Activated CD4-positive, alpha-beta T cell treated with anti-CD3 and anti-CD28 coated beads, Interleukin-2, amount 10 ng/mL, durations not matched to agents 7 days and 5 days (primary cell): ENCODE measurements at places on chromosomes 3 and 15.
A peak's percentile ranks its signal among the peaks of the same experiment; 100 is the strongest.

GRCh38 chr3:69998759-69999139 lies 784 bp upstream of the SAMMSON start:
- H3K27ac ChIP-seq, result no peak overlapping the region
- no peak for DNase-seq
- H3K27me3 ChIP-seq, result peaks cover 2% of the 10 kb centered on the region

DNA sequence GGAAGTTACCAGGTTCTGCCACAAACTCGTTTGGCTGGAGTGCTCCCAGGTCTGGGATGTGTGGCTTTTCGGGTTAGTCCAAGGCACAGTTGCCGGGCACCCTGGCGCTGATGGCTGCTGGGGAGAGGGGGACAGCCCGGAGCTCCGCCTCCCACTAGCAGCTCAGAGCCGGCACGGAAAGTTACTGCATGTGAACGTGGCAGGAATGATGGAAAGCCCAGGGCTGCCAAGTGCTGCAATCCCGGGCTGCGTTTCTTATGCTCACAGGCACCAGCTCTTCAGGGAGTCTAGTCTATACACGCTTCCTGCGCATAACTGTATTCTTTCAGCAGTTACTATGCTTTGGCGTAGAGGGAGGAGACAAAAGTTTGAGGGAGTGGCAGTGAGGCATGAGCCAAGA lies 141.8 kb upstream of the ICE2 start:
- no peaks in the 10 kb centered on the region for H3K4me1 ChIP-seq
- H3K27me3 ChIP-seq, result no peaks in the 10 kb centered on the region
- no peak overlapping the region for H3K4me3 ChIP-seq
- H3K36me3 ChIP-seq, result no peaks in the 10 kb centered on the region
- DNase-seq, result no peak
- H3K27ac ChIP-seq, result no peak overlapping the region

- peak within 1 kb of the TSS; percentile 99 for H3K4me3 ChIP-seq
- no peaks in the 10 kb centered on the region for H3K27me3 ChIP-seq
- H3K36me3 ChIP-seq, result peaks cover 1% of the 10 kb centered on the region
- H3K27ac ChIP-seq, result peak within 1 kb of the TSS; percentile 99
- DNase-seq, result peak; percentile 85
- peaks cover 23% of the 10 kb centered on the region for H3K4me1 ChIP-seq
These were observed at the start of gene USF3 for GRCh38 chr3:113695786-113696645. TSS of gene USF3 (minus strand) at chr3:113696642. CDS start at chr3:113674878, 21,764 bp downstream.

DNA sequence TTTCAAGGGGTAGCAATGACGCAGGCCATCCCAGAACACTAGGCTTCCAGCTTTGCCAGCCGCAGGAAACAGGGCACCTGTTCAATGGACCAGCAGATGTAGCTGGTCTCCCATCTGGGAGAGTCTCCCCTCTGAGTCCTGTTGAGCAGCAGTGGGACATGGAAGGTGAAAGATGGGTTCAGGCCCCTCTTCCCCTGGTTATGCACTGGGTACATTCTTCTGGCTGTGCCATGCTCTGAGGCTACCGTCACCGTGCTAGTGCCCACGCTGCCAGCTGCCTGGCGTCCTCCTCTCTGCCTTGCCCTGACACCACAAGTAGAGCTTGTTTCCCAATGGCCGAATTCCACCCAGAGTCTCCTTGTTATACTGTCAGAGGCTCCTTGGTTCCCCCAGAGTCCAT lies 63.1 kb downstream of the TLE3 start:
- no peaks in the 10 kb centered on the region for H3K36me3 ChIP-seq
- no peak overlapping the region for H3K27ac ChIP-seq
- H3K4me3 ChIP-seq, result no peak overlapping the region

- no peaks in the 10 kb centered on the region for H3K4me1 ChIP-seq
- DNase-seq, result no peak
- no peaks in the 10 kb centered on the region for H3K36me3 ChIP-seq
These were observed 45.1 kb downstream of the EDEM1 start for GRCh38 chr3:5232570-5232969.

GRCh38 chr3:141289228-141289772 lies 57.7 kb downstream of the PXYLP1 start:
- peaks cover 33% of the 10 kb centered on the region for H3K36me3 ChIP-seq
- H3K4me3 ChIP-seq, result no peak overlapping the region
- no peak for DNase-seq
- no peaks in the 10 kb centered on the region for H3K27me3 ChIP-seq
- H3K27ac ChIP-seq, result no peak overlapping the region

DNA sequence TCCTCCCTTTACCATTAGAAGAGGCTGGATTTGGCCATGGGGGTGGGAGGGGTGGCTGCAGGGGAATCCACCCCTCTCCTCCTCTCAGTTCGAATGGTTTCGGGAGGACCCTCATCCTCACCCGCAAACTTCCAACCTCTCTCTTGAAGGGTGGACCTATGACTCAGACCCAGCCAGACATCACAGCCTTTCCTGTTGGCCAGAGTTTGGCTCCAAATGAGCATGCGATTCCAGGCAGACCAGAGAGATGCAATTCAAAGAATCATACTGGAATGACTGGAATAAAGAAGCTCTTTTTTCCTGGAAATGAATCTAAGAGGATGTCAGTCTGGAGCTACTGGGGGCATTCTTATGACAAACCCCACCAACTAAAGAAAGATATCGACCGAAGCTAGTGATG lies 516.7 kb upstream of the MDFIC2 start:
- DNase-seq, result no peak
- H3K36me3 ChIP-seq, result no peaks in the 10 kb centered on the region
- H3K4me3 ChIP-seq, result no peak overlapping the region
- peaks cover 2% of the 10 kb centered on the region for H3K27me3 ChIP-seq
- no peak overlapping the region for H3K27ac ChIP-seq

GRCh38 chr3:123568875-123569274 lies 16.0 kb downstream of the HACD2 start:
- no peaks in the 10 kb centered on the region for H3K27me3 ChIP-seq
- H3K36me3 ChIP-seq, result peaks cover 3% of the 10 kb centered on the region
- H3K4me3 ChIP-seq, result no peak overlapping the region

DNA sequence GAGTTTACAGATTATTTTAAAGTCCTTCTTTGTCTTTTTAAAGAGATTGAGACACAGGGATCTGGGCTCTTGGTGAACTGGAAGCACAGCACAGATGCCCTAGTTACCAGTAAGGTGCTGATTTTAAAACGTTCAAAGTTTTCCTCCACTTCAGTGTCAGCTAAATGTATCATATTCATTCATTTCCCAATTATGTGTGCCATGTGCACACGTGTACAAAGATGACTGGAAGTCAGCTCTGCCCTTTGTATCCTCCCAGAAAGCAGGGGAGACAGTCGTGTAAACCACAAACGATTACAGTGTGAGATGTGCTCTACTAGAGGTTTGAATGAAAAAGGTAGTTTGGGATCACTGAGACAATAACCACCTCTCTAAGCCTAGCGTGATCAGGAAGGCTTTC lies 730 bp downstream of the ZKSCAN7 start:
- H3K27ac ChIP-seq, result peak overlapping the region; percentile 82
- no peaks in the 10 kb centered on the region for H3K27me3 ChIP-seq
- H3K4me1 ChIP-seq, result peaks cover 15% of the 10 kb centered on the region
- H3K36me3 ChIP-seq, result peaks cover 32% of the 10 kb centered on the region

DNA sequence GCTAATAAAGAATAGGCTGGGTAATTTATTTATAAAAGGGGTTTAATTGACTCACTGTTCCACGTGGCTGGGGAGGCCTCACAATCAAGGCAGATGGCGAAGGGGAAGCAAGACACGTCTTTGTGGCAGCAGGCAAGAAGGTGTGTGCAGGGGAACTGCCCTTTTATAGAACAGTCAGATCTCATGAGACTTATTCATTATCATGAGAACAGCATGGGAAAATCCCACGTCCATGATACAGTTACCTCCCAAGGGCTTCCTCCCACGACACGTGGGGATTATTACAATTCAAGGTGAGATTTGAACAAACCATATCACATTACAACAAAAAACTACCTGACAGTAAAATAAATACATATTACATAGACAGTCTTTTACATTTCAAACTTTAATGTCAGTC lies 414.9 kb downstream of the NAALADL2 start:
- H3K27ac ChIP-seq, result no peak overlapping the region
- no peaks in the 10 kb centered on the region for H3K27me3 ChIP-seq
- DNase-seq, result no peak
- H3K36me3 ChIP-seq, result no peaks in the 10 kb centered on the region

DNA sequence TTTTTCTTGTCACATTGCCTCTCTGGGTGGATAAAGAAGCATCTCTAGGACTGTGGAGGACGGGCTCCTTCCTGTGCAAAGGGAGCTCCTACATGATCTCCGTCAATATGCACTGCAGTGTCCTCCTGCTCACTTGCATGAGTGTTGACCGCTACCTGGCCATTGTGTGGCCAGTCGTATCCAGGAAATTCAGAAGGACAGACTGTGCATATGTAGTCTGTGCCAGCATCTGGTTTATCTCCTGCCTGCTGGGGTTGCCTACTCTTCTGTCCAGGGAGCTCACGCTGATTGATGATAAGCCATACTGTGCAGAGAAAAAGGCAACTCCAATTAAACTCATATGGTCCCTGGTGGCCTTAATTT lies 478 bp downstream of the GPR15 start:
- H3K27ac ChIP-seq, result peak overlapping the region; percentile 77
- peaks cover 51% of the 10 kb centered on the region for H3K36me3 ChIP-seq
- H3K27me3 ChIP-seq, result no peaks in the 10 kb centered on the region

GRCh38 chr3:28826840-28827239 lies 454.0 kb upstream of the RBMS3 start:
- H3K36me3 ChIP-seq, result no peaks in the 10 kb centered on the region
- H3K4me3 ChIP-seq, result no peak overlapping the region
- H3K27me3 ChIP-seq, result peaks cover 2% of the 10 kb centered on the region
- H3K4me1 ChIP-seq, result no peaks in the 10 kb centered on the region
- H3K27ac ChIP-seq, result no peak overlapping the region

DNA sequence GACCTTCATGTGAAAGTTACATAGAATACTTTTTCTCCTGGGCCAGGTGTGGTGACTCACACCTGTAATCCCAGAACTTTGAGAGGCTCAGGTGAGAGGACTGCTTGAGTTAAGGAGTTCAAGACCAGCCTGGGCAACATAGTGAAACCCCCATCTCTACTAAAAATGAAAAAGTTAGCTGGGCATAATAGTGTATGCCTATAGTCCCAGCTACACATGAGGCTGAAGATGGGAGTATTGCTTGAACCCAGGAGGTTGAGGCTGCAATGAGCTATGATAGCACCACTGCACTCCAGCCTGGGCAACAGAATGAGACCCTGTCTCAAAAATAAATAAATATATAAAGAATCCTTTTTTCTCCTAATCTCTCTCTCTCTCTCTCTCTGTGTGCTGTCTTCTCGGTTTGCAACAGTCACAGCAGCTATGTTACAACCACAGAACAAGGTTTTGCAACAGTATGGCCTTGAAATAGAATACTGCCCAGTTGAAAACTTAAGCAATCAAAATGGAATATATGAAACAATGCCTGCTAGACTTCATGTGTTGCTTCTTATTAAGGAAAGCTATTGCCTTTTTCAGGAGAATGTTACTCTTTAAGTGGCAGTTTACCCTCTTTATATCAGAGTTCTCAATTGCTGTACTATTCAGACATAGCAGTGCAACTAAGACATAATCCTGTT lies 12.3 kb upstream of the DENND4A start:
- no peaks in the 10 kb centered on the region for H3K27me3 ChIP-seq
- no peak for DNase-seq
- peaks cover 34% of the 10 kb centered on the region for H3K4me1 ChIP-seq
- H3K27ac ChIP-seq, result no peak overlapping the region
- H3K36me3 ChIP-seq, result peaks cover 2% of the 10 kb centered on the region
- H3K4me3 ChIP-seq, result no peak overlapping the region

DNA sequence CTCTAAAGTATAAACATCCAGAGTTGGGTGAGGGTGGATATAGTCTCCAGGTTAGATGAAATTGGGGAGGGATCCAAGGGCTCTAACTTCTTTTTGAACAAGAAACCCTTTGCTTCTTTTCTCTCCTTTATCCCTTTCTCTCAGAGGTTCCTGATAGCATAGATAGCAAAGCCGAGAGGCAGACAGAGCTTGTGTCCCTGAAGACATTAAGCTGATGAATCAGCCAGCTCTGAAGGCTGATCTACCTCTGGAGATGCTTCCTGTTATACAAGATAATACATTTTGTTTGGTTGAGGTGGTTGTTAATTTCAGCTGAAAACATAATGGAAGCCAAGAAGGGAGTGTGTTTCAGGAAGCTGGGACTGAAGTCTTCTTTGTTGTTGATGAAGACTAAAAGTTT lies 193.2 kb downstream of the PDCD6IP start:
- H3K4me3 ChIP-seq, result no peak overlapping the region
- no peaks in the 10 kb centered on the region for H3K36me3 ChIP-seq
- peaks cover 2% of the 10 kb centered on the region for H3K27me3 ChIP-seq
- no peak for DNase-seq
- H3K27ac ChIP-seq, result no peak overlapping the region

DNA sequence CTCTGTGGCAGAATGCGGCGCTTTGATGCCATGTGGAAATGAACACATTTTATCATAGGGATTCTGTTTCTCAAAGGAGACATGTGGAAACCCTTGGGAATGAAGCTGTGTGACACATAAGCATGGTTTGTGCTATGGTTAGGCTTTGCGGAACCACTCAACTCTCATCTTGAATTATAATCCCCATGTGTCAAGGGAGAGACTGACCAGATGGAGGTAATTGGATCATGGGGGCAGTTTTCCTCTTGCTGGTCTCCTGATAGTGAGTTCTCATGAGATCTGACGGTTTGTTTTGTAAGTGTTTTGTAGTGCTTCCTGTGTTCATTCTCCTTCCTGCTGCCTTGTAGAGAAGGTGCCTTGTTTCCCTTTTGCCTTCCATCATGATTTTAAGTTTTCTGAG lies 1109.2 kb upstream of the ALCAM start:
- no peak overlapping the region for H3K27ac ChIP-seq
- no peaks in the 10 kb centered on the region for H3K4me1 ChIP-seq
- no peaks in the 10 kb centered on the region for H3K36me3 ChIP-seq
- DNase-seq, result no peak

- no peaks in the 10 kb centered on the region for H3K36me3 ChIP-seq
- H3K4me3 ChIP-seq, result no peak overlapping the region
- no peak for DNase-seq
- H3K27ac ChIP-seq, result no peak overlapping the region
These were observed 76.9 kb upstream of the IGSF10 start for GRCh38 chr3:151537726-151538125.

GRCh38 chr15:58457466-58457965 lies 25.7 kb downstream of the LIPC start:
- H3K27ac ChIP-seq, result peak overlapping the region; percentile 37
- no peak overlapping the region for H3K4me3 ChIP-seq
- no peaks in the 10 kb centered on the region for H3K27me3 ChIP-seq
- peaks cover 60% of the 10 kb centered on the region for H3K4me1 ChIP-seq
- peaks cover 5% of the 10 kb centered on the region for H3K36me3 ChIP-seq

- no peaks in the 10 kb centered on the region for H3K27me3 ChIP-seq
- H3K27ac ChIP-seq, result no peak overlapping the region
- no peaks in the 10 kb centered on the region for H3K36me3 ChIP-seq
- no peaks in the 10 kb centered on the region for H3K4me1 ChIP-seq
- no peak for DNase-seq
These were observed 283.8 kb downstream of the C3orf38 start for GRCh38 chr3:88433568-88433967.

GRCh38 chr3:60585918-60586317 lies 665.3 kb downstream of the FHIT start:
- no peaks in the 10 kb centered on the region for H3K27me3 ChIP-seq
- H3K4me3 ChIP-seq, result no peak overlapping the region
- no peaks in the 10 kb centered on the region for H3K36me3 ChIP-seq
- H3K27ac ChIP-seq, result no peak overlapping the region

DNA sequence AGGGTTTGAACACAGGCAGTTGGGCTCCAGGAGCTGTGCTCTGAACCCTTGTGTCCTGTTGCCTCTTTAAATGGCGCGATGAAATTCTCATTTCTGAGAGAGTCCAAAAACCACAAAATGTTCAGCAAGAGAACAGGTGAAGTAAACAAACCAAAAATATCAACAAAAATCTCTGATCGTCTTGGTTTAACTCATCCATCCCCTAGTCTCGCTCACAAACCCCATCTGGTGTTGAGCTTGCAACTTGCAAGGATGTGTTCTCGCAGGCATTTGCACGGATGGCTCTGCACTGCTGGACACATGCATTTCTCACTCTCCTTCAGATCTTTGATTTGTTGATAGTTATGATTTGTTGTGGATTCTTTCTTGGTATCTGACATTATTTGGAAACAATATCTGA lies 31.1 kb downstream of the FAH start:
- no peak overlapping the region for H3K4me3 ChIP-seq
- peaks cover 37% of the 10 kb centered on the region for H3K36me3 ChIP-seq
- no peak overlapping the region for H3K27ac ChIP-seq
